ENCODE measurements at places on chromosomes 16 and 17. TPM values are rescaled to one million over a fixed set of nuclear protein-coding genes. Genes with fewer than 3 reads are reported as not detected.
A peak's percentile ranks its signal among the peaks of the same experiment; 100 is the strongest.

CACNG4 gene
- not detected for total RNA-seq

- H3K4me1 ChIP-seq: no peaks in the 10 kb centered on the region
- H3K4me3 ChIP-seq: no peak within 1 kb of the TSS
- H3K27me3 ChIP-seq: no peaks in the 10 kb centered on the region
- DNase-seq: no peak
- H3K27ac ChIP-seq: no peak within 1 kb of the TSS
Observed at GRCh38 chr17:7929158-7930023, at the start of gene KCNAB3. KCNAB3 (minus strand) TSS chr17:7929856; CDS start chr17:7929435, 421 bp downstream.

NOS2 gene
- total RNA-seq: 0.16 TPM

DNA sequence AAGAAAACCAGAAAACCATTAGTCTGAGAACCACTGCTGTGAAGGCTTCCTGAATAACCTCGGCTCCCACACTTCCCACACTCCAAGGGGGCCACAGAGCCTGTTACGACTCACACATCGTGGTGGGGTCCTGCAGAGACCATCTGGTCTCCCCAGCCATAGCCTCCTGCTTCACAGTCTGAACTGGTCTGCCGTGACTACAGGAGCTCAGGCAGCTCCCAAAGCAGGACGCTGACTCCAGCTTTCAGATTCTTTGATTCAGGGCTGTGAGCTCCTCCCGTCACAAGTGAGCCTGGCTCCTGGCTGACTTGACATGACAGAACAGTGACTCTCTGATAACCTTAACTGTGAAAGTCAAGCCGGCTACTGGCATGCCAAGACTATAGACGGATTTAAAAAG is 37.8 kb downstream of the CYB5D2 start:
- H3K27ac ChIP-seq: no peak overlapping the region
- DNase-seq: no peak
- H3K4me3 ChIP-seq: no peak overlapping the region
- H3K4me1 ChIP-seq: no peaks in the 10 kb centered on the region
- H3K36me3 ChIP-seq: peaks cover 3% of the 10 kb centered on the region

- no peaks in the 10 kb centered on the region for H3K27me3 ChIP-seq
- H3K27ac ChIP-seq: no peak overlapping the region
- H3K36me3 ChIP-seq: no peaks in the 10 kb centered on the region
Observed at GRCh38 chr16:66070140-66070917, 296.2 kb upstream of the CDH5 start.

SLC16A11 gene
- 1.3 TPM for total RNA-seq

DNA sequence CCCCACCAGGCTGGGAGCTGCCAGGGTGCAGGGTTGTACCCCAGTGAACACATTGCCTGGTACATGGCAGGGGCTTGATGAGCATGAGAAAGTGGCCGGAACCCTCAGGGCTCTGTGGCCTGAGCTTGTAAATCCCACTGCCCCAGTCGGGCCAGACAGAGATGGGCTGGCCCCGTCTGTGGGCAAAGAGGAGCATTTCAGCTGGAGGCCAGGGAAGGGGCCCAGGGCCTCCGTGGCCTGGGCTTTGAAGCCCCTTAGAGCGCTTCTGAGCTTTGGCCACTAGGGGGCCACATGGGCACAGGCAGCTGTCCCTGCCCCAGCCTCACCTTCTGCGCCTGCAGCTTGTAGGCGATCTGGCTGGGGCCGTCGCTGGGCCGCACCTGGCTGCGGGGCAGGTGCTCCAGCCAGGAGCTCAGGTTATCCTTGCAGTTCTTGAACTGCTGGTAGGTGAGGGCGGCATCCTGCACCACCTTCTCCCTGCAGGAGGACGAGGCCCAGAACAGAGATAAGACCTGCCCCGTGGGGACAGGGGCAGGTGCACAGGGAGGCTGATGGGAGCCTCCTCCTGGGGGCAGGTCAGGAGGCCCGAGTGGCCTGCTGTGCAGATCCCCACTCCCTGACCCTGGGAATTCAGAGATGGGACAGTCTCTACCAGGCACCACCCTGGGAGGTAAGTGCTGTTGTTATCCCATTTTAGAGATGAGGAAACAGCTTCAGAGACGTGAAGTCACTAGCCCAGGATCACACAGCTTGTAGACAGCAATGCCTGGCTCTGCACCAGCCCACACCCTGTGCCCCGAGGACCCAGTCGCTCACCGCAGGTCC is 12.8 kb downstream of the EVPL start:
- no peaks in the 10 kb centered on the region for H3K27me3 ChIP-seq
- no peaks in the 10 kb centered on the region for H3K36me3 ChIP-seq
- no peak overlapping the region for H3K27ac ChIP-seq
- H3K4me1 ChIP-seq: no peaks in the 10 kb centered on the region
- DNase-seq: peak; percentile 78

GRCh38 chr16:23107936-23108335 is 41.3 kb downstream of the USP31 start:
- no peak overlapping the region for H3K27ac ChIP-seq
- no peak for DNase-seq
- no peaks in the 10 kb centered on the region for H3K4me1 ChIP-seq
- H3K4me3 ChIP-seq: no peak overlapping the region
- no peaks in the 10 kb centered on the region for H3K27me3 ChIP-seq
- H3K36me3 ChIP-seq: no peaks in the 10 kb centered on the region

TVP23A gene
- total RNA-seq: 0.58 TPM

DNA sequence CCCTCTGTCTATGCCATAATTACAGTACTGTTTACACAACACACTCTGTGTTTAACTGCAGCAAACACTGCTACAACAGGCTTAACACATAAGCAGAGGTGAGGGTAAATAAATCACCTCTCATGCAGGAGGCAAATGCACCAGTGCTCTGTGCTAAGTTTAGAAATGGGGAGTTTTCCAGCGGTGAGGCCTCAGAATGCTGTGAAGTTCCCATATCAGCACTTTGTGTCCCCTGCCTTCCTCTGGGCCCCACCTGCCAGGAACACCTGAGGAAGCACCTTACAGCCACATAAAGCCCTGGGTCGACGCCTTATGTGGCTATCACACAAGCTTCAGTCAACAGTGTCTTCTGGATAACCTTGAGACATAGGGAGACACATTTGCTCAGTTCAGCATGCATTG is 304.5 kb downstream of the HAPSTR1 start:
- H3K4me3 ChIP-seq: no peak overlapping the region
- no peak for DNase-seq
- H3K27me3 ChIP-seq: no peaks in the 10 kb centered on the region
- H3K27ac ChIP-seq: no peak overlapping the region
- H3K36me3 ChIP-seq: no peaks in the 10 kb centered on the region
- H3K4me1 ChIP-seq: no peaks in the 10 kb centered on the region

KDM6B gene
- 28.2 TPM for total RNA-seq

- H3K4me1 ChIP-seq: no peaks in the 10 kb centered on the region
- H3K36me3 ChIP-seq: no peaks in the 10 kb centered on the region
- no peak overlapping the region for H3K4me3 ChIP-seq
- H3K27ac ChIP-seq: no peak overlapping the region
- no peaks in the 10 kb centered on the region for H3K27me3 ChIP-seq
Observed at GRCh38 chr17:51540151-51540550, 279.8 kb downstream of the UTP18 start.

DNA sequence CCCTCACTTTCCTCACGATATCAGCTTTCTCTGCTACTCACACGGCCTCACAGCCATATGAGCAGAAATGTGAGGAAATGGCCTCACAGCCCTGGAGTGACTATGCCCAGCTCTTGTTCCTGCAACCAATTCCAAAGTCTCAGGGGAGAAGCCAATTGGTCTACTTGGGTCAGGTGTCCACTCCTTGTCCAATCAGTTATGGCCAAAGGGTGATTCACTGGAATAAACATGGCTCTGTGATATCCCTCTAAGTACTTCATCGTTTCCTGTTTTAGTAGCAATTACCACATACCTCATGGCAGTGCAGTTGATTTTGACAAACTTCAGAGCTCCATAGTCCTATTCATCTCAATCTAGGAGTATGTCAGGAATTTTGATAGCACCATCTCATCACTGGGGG is 195.4 kb downstream of the KATNIP start:
- no peak overlapping the region for H3K4me3 ChIP-seq
- DNase-seq: no peak

Data from aorta (tissue), 5 donors.